ENCODE measurements at places on chromosomes 7 and 10. TPM values are rescaled to one million over a fixed set of nuclear protein-coding genes. Genes with fewer than 3 reads are reported as not detected.

Gene XRCC2
- total RNA-seq, result 5.3 TPM

Gene CACNA2D1
- total RNA-seq, result 103 TPM

Gene OGDHL
- total RNA-seq, result 15.8 TPM

Gene SPDYE1
- not detected for total RNA-seq

Gene BTBD16
- 0.16 TPM for total RNA-seq
